Stimulated activated CD4-positive, alpha-beta T cell treated with anti-CD3 and anti-CD28 coated beads, Interleukin-1b, Interleukin-23, amount 100 ng/mL, for 1 hour (primary cell): ENCODE measurements at places on chromosomes 12 and 14.

- no peak for DNase-seq
Observed at GRCh38 chr12:66269757-66270383, 32.4 kb upstream of the HELB start.

DNA sequence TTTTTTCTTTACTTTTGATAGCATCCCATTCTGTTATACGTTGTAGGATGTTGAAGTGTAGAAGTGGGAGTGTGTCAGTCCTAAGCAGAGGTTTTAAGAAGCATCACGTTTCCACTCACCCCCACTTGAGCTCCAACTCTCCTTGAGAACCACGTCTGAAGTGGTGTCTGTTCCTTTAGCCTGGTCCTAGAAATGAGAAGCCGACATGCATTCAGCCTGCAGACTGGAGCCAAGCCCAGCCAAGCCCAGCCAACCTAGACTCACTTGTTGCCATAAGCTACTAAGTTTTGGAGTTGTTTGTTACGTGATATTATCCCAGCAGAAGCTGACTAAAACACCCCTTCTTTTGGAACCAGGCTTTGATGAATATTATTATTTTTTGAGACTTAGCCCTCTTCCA lies 4.4 kb upstream of the ELK3 start:
- no peak for DNase-seq

GRCh38 chr12:13062669-13063068 lies 18.5 kb downstream of the FAM234B start:
- DNase-seq = no peak

- DNase-seq = no peak
Observed at GRCh38 chr12:54975272-54975671, 9.3 kb downstream of the TESPA1 start.

GRCh38 chr14:96525452-96525851 lies 23.3 kb downstream of the PAPOLA start:
- no peak for DNase-seq

DNA sequence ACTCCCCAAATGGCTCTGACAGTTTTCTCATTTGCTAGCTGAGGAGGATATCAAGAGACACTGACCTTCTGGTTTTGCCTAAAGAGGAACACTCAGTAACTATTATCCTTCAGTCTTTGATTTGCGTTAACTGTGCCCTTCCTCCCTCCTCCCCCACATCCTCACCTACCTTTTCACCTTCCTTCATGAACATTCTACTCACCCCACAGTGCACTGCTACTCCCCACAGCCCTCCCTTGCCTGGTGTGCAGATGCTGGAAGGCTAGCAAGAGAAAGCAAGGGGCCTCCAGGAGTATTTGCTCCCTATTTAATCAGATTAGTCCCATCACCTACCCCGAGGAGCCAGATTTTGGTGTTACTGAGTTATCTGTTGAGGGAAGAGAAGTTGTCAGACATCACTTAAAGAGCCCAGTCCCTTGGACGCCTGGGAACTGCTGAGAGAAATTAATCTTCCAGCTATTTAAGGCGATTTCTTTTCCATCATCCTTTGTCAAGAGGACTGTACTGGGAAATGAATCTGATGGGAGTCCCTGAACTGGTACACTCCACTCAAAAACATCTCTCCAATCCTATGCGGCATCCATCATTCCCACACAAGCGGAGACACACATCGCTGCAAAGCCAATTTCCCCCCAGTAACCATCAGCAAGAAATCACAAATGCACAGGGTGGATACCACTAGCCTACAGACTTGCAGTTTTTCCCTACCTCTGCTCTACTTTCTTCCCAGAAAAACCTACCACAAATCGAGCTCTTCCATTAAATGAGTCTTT lies 11.5 kb downstream of the PSMB5 start:
- DNase-seq = no peak

DNA sequence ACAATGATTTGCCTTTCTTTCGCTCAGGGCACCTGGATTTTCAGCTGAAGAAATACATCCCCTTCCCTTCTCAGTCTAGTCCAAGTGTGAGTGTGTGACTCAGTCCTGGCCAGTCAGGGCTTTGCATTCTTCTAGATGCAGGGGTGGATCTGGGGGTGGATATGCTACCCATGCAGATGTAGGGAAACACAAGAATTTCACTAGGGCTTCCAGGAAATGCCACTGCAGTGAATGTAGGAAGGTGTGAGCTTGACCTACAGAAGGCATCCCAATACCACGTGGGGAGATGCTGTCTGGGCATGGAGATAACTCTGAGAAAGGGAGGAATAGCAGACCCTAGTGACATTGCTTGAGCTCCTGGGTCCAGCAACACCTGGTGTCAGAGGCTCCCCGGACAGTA lies 404.2 kb downstream of the GLT1D1 start:
- no peak for DNase-seq

- DNase-seq = no peak
Observed at GRCh38 chr12:46699986-46700385, 125.8 kb downstream of the SLC38A4 start.

GRCh38 chr14:71956920-71957563 lies 24.8 kb downstream of the RGS6 start:
- no peak for DNase-seq
